Suppressor macrophage treated with lipopolysaccharide for 1 hour (primary cell): ENCODE measurements at places on chromosomes 3 and 15.
A peak's percentile ranks its signal among the peaks of the same experiment; 100 is the strongest.

DNA sequence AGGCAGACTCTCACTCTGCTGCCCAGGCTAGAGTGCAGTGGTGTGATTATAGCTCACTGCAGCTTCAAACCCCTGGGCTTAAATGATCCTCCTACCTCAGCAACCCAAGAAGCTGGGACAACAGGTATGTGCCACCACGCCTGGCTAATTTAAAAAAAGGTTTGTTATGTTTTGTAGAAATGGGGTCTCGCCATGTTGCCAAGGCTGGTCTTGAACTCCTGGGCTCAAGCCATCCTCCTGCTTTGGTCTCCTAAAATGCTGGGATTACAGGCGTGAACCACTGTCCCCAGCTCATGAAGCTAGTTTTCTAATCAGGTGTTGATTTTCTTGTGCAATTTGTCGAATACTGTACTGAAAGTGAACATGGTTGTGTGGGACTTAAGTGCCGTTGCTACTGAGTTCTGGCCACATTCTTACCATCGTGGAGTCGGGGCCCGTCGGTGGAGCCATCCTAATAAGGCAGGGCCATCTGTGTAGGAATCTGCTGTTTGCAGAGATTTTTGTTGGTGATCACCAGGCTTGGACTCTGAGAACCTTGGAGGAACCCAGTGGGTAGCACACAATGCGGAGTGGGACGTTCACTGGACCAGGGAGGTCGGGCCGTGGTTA is 193.2 kb downstream of the GOLGA6L6 start:
- DNase-seq, result no peak

- no peak for DNase-seq
Measured at GRCh38 chr15:41990691-41991090, 18.3 kb upstream of the EHD4 start.

DNA sequence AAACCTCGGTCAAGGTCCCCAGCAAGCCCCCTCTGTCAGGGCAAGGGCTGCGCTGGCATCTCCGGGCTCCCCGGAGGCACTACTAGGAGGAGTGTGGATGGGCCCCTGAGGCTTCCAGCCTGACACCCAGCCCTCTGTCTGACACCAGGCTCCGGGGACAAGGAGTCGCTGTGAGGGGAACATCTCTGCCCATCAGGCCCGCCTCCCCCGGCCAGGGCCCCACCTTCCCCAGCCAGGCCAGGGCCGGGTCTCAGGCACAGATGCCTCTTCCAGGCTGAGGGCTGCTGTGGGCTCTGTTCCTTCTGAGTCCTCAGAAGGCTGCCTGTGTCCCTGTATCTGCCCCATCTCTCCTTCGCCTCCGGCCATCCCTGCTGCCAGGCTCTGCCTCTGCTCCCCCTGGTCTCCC is 15.8 kb downstream of the CSPG4 start:
- no peak for DNase-seq

DNA sequence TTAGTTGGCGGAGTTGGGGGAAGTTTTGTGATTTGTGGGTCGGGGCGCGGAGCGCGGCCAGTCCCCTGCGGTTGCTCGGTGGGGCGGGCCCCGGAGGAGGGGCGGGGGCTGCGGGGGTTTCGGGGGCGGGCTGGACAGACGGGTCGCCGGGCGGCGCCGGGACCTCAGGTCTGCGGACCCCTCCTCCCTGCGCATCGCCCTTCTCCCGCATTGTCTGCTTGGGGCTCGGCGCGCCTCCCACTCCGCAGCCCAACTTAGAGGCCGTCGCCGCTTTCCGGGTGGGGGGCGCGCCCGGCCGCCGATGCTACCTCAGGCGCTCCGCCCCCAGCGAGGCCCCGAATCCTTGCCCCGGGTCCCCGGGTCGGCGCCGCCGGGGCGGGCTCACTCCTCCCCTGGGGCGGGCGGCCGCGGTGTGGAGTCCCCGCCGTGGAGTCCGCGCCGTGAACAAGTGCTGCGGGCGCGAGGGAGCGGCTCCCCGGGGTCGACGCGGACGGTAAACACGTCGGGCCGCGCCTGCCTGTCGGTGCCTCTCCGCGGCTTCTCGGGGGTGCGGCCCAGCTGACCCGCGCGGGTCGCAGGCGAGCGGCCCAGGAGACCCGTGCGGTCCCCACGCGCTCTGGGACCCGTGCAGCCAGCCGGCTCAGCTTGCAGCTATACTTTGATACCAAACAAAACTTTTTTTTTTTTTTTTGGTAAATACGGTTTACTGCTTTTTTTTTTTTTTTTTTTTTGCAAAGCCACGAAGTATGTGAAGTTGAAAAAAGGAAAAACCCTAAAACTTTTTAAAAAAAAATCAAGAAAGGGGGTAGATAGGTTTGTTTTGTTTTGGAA is 624 bp downstream of the AKAP13 start:
- DNase-seq, result peak; percentile 60

GRCh38 chr3:148924562-148924961 is 59.5 kb downstream of the CPA3 start:
- DNase-seq, result no peak

- no peak for DNase-seq
Measured at GRCh38 chr15:101048581-101049030, 129.4 kb downstream of the LRRK1 start.

DNA sequence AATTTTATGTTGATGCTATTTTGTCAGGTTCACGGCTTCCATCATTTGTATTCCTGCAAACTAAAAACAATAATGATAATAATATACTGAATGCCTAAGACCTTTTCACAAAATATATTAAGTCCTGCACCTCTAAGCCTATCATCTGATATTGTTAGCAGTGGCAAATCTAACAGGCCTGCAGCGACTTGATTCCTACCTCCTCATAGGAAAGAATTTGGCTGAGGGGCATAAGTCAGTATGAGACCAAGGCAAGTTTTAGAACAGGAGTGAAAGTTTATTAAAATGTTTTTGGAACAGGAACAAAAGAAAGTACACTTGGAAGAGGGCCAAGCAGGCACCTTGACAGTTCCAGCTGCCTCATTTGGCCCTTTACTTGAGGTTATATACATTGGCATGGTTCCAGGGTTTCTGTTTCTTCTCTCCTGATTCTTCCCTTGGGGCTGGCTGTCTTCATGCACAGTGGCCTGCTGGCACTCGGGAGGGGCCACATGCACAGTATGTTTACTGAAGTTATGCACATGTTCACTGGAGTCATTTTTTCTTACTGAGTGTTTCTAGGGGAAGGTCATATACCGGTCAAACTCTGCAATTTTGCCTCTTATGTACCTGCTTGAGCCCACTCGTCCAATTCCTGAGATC is 418.1 kb downstream of the EPHA6 start:
- no peak for DNase-seq
